Activated CD8-positive, alpha-beta T cell treated with anti-CD3 and anti-CD28 coated beads for 36 hours (primary cell): ENCODE measurements at places on chromosomes 11 and 22.

DNA sequence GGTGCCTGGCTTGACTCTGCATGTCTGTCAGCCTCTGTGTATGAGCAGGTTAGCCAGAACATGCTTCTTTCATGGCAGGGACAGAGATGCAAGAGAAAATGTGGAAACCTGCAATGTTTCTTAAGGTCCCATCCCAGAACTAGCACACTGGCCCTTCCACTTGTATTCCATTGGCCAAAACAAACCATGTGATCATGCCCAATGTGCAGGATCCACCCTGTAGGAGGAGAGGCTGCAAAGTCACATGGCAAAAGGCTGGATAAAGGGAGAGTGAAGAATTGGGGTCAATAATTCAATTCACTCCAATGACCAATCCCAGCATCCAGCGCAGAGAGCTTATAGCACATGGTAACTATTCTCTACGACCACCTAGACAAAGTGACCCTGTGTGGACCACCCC is 405.5 kb downstream of the MIAT start:
- H3K27ac ChIP-seq = no peak overlapping the region
- peaks cover 8% of the 10 kb centered on the region for H3K27me3 ChIP-seq
- peaks cover 1% of the 10 kb centered on the region for H3K4me1 ChIP-seq
- no peaks in the 10 kb centered on the region for H3K36me3 ChIP-seq

GRCh38 chr22:38859581-38860282 is 12.3 kb downstream of the CBX6 start:
- H3K27ac ChIP-seq = no peak overlapping the region
- DNase-seq = no peak
- peaks cover 3% of the 10 kb centered on the region for H3K4me1 ChIP-seq

- no peak overlapping the region for H3K27ac ChIP-seq
- peaks cover 31% of the 10 kb centered on the region for H3K27me3 ChIP-seq
- H3K4me1 ChIP-seq = no peaks in the 10 kb centered on the region
- H3K36me3 ChIP-seq = no peaks in the 10 kb centered on the region
- no peak for DNase-seq
Observed at GRCh38 chr11:10387206-10388083, 67.6 kb upstream of the AMPD3 start.

GRCh38 chr11:36108881-36109589 is 165.2 kb downstream of the LDLRAD3 start:
- H3K36me3 ChIP-seq = no peaks in the 10 kb centered on the region
- DNase-seq = no peak
- no peak overlapping the region for H3K27ac ChIP-seq
- no peak overlapping the region for H3K4me3 ChIP-seq
- no peaks in the 10 kb centered on the region for H3K4me1 ChIP-seq

- no peaks in the 10 kb centered on the region for H3K36me3 ChIP-seq
- H3K27ac ChIP-seq = peak overlapping the region; percentile 58
- DNase-seq = peak; percentile 68
- H3K27me3 ChIP-seq = no peaks in the 10 kb centered on the region
Observed at GRCh38 chr11:134027671-134028070, 41.2 kb upstream of the JAM3 start.

DNA sequence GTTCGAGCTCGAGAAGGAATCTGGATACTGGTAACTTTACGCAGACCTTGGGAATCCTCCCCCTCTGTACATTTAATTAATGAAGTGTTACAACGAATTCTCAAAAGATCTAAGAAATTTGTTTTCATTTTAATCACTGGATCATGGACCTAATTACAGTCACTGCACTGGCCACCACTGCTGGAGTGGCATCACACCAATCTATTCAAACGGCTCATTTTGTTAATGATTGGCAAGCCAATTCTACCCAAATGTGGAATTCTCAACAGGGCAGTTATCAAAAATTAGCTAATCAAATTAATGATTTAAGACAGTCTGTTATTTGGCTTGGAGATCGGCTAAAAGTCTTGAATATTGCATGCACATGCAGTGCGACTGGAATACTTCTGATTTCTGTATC is 30.1 kb upstream of the ALDH3B2 start:
- no peak overlapping the region for H3K27ac ChIP-seq
- H3K4me3 ChIP-seq = no peak overlapping the region
- H3K36me3 ChIP-seq = no peaks in the 10 kb centered on the region
- peaks cover 3% of the 10 kb centered on the region for H3K27me3 ChIP-seq

DNA sequence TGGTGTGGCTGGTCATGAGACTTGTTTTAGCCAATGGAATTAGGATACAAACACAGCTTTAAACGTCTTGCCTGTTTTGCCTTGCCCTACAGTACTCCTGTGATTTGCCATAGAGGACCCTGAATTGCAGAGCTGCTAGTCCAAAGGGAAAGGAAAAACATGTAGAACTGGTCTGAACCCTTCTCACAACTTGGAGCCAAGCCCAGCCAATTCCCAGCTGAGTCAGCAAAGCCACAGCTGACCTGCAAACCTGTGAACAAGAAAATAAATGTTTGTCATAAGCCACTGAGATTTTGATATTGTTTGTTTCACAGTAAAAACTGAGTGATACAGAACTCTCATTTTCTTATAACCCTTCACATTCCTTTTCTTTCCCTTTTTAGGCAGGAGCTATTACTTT is 360.5 kb upstream of the API5 start:
- no peaks in the 10 kb centered on the region for H3K36me3 ChIP-seq
- H3K27ac ChIP-seq = no peak overlapping the region
- no peak for DNase-seq
- H3K27me3 ChIP-seq = no peaks in the 10 kb centered on the region

GRCh38 chr11:45851228-45851627 is 4.0 kb downstream of the CRY2 start:
- H3K27ac ChIP-seq = no peak overlapping the region
- H3K27me3 ChIP-seq = no peaks in the 10 kb centered on the region
- no peak for DNase-seq
- H3K4me1 ChIP-seq = peaks cover 49% of the 10 kb centered on the region
- no peak overlapping the region for H3K4me3 ChIP-seq

GRCh38 chr11:1622086-1622485 is at the start of gene KRTAP5-4:
Gene KRTAP5-4 (minus strand): TSS chr11:1622138. CDS start chr11:1622093, 45 bp downstream.
- H3K4me3 ChIP-seq = no peak within 1 kb of the TSS
- peaks cover 12% of the 10 kb centered on the region for H3K27me3 ChIP-seq
- no peak for DNase-seq
- H3K27ac ChIP-seq = no peak within 1 kb of the TSS
- peaks cover 6% of the 10 kb centered on the region for H3K4me1 ChIP-seq
- no peaks in the 10 kb centered on the region for H3K36me3 ChIP-seq

DNA sequence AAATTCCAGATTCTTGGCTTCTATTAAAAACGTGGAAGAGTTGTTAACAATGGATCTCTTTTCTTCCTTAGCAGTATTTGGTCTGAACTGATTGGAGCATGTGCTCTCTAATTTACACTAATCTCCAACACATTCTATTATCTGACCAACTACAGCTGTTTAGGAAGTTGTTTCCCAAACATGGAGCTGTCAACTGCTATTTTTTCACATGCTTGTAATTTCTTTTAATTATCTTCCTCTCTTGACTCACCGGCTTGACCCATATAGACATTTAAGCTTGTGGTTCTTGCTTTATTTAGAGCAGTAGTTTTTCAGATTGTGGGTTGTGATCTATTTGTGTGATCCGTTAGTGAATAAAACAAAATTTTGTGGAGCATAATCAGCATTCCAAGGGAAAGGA is 40.8 kb downstream of the CTNND1 start:
- peaks cover 21% of the 10 kb centered on the region for H3K4me1 ChIP-seq
- no peak overlapping the region for H3K4me3 ChIP-seq

DNA sequence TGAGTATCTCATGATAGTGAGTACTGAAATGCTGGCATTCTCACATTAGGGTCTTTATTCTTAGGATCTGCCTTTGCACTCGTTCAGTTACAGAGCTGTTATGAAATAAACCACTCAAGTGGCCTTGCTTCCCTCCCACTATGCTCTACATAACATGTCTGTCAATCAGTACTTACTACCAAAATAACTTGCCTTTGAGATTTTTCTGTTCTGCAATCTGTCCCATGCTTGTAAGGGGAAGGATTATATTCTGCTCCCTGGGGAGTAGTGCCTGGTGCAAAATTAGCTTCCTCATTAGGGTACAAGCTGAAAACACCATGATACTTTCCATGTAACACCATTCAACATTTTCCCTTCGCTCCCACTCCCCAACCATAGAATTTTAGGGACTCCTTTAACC is 1.9 kb upstream of the GRAP2 start:
- H3K4me1 ChIP-seq = peaks cover 14% of the 10 kb centered on the region
- H3K27ac ChIP-seq = peak overlapping the region; percentile 72
- no peak overlapping the region for H3K4me3 ChIP-seq
- DNase-seq = no peak
- H3K27me3 ChIP-seq = no peaks in the 10 kb centered on the region

GRCh38 chr22:44181033-44181911 is 547 bp downstream of the PARVG start:
- H3K4me1 ChIP-seq = peaks cover 28% of the 10 kb centered on the region
- H3K27me3 ChIP-seq = no peaks in the 10 kb centered on the region
- H3K4me3 ChIP-seq = peak overlapping the region; percentile 94
- DNase-seq = peak; percentile 80
- H3K27ac ChIP-seq = peak overlapping the region; percentile 98

- H3K27ac ChIP-seq = no peak overlapping the region
- H3K36me3 ChIP-seq = no peaks in the 10 kb centered on the region
- H3K4me3 ChIP-seq = no peak overlapping the region
- H3K4me1 ChIP-seq = peaks cover 5% of the 10 kb centered on the region
Observed at GRCh38 chr22:19880786-19881569, 26.3 kb upstream of the GNB1L start.

DNA sequence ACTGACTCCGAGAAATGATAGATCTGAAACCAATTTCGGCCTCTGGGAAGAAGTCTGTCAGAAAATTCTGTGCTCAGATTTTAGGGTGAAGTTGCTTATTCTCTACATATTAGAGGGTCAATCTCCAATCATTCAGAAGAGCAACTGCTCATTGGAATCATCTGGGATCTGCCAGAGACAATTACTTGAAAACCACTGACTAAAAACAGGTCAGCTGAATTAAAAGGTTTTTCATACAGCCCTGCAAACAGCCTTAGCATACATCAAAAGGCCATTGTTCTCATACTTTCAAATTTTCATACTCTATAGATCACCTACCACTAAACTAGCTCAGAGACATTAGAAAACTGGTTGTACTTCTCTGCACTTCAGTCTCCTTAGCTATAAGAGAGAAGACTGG is 289.7 kb upstream of the PITPNB start:
- H3K4me3 ChIP-seq = no peak overlapping the region
- no peak for DNase-seq
- no peaks in the 10 kb centered on the region for H3K27me3 ChIP-seq
- H3K27ac ChIP-seq = no peak overlapping the region

DNA sequence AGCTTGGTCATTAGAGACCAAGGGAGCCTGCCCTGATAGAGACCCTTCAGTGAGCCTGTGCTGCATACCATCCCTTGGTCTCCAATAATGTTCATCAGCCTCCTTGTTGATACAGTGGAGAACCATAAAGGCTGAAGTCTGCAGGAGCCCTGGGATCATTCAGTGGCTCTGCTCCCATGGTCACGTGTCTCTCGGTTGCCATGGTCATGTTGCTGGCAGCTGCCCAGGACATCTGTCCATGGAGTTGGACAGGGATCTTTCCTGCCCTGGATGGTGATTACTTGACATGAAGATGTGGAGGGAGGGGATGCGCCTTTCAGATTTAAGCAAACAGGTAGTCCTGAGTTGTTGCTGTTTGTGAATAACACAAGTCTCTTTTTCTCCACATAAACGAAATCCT is 38.2 kb downstream of the CYB5R2 start:
- H3K27ac ChIP-seq = no peak overlapping the region
- DNase-seq = no peak
- no peaks in the 10 kb centered on the region for H3K36me3 ChIP-seq
- no peaks in the 10 kb centered on the region for H3K4me1 ChIP-seq
- H3K4me3 ChIP-seq = no peak overlapping the region

- H3K27me3 ChIP-seq = peaks cover 15% of the 10 kb centered on the region
- peaks cover 18% of the 10 kb centered on the region for H3K4me1 ChIP-seq
- no peaks in the 10 kb centered on the region for H3K36me3 ChIP-seq
- DNase-seq = peak; percentile 70
Observed at GRCh38 chr11:119315131-119316015, 1.6 kb downstream of the MCAM start.

GRCh38 chr11:68257477-68258362 is 14.1 kb downstream of the C11orf24 start:
- no peak overlapping the region for H3K27ac ChIP-seq
- H3K4me3 ChIP-seq = no peak overlapping the region
- DNase-seq = peak; percentile 99
- peaks cover 9% of the 10 kb centered on the region for H3K36me3 ChIP-seq

GRCh38 chr22:19798891-19799293 is 38.3 kb downstream of the TBX1 start:
- H3K27ac ChIP-seq = no peak overlapping the region
- H3K27me3 ChIP-seq = no peaks in the 10 kb centered on the region
- no peak overlapping the region for H3K4me3 ChIP-seq
- H3K4me1 ChIP-seq = no peaks in the 10 kb centered on the region
- DNase-seq = no peak
- peaks cover 14% of the 10 kb centered on the region for H3K36me3 ChIP-seq

GRCh38 chr22:22692707-22693530 is 48.5 kb downstream of the GGTLC2 start:
- DNase-seq = peak; percentile 72
- H3K27ac ChIP-seq = no peak overlapping the region
- H3K4me3 ChIP-seq = no peak overlapping the region
- no peaks in the 10 kb centered on the region for H3K36me3 ChIP-seq
- H3K4me1 ChIP-seq = no peaks in the 10 kb centered on the region

DNA sequence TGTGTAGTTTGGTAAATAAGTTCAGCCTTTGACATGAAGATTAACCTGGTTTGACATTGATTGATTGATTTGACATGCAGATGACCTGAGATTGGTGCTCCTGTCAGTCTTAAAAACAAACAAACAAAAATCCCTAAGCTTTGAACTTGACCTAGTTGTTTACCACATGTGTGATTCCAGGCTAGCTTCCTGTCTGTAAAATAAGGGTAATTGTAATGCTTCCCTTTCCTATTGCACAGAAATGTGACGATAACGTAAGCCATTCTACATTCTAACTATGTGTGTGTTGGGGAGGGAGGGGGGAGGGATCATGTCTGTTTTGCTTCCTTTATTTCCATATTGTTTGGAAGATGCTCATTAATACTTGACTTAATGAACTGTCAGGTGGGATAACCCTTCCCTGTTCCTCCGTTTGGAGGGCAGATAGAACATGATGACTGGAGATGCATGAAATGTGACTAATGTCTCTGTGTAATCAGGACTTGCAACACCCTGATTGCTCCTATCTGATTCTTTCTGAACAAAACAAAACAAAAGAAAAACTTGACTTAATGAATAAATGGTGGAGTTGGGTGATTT is 106.1 kb upstream of the CLMP start:
- H3K27me3 ChIP-seq = peaks cover 18% of the 10 kb centered on the region
- H3K36me3 ChIP-seq = no peaks in the 10 kb centered on the region
- DNase-seq = no peak
- peaks cover 37% of the 10 kb centered on the region for H3K4me1 ChIP-seq
